ENCODE measurements at places on chromosomes 13 and 19.
A peak's percentile ranks its signal among the peaks of the same experiment; 100 is the strongest.

DNA sequence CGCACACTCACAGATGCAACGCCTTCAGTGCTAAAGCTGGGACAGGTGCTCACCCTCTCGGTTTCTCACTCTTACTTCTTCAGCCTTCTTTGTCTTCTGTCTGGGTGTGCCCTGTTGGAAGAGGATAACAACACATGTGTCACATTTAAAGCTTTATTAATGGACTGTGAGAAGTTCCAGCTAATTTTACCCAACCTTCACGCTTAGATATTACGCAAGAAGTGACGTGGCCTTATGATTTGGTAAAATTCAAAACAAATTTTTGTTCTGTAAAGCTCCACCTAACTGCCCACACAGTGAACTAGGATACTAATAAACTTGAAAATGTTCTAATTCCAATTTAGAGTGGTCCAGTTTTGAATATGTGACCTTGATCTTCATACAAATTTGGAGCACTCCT is 66.7 kb upstream of the LRCH1 start:
- DNase-seq, result no peak

- DNase-seq, result no peak
These were observed 5.6 kb downstream of the INAFM1 start for GRCh38 chr19:47280183-47280797.

GRCh38 chr19:39372047-39372802 is 18.7 kb downstream of the PAF1 start:
- peak; percentile 53 for DNase-seq

DNA sequence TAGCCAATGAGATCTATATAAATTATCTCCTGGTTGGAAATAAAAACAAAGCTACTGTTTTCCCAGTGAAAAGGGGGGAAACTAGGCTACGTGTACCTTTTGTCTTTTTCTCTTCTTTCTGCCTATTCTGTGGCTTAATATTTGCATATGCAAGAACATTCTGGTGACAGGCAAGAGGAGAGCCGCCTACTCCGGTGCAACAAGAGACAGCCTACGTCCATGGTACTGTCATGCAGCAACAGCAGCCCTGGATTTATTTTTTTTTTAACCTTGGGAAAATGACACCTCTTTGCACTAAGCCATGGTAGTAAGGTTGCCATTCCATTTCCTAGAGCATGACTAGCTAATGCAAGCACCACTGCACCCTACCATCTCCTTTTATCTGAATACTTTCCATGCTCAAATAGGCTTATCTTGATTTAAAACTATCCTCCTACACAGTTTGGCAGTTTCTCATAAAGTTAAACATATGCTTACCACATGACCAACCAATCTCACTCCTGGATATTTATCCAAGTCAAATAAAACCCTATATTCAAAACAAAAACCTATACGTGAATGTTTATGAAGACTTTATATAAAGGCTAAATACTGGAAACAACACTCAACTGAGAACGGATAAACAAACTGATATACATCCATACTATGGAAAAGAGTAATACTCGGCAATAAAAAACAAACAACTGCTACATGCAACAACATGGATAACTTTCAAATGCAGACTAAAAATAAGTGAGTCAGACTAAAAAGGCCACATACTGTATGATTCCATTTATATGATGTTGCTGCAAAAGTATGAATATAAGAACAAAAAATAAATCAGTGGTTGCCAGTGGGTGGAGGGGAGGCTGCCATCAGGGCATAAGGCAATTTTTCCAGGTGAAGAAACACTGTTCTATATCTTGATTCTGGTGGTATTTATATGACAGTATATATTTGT is 17.3 kb downstream of the NUFIP1 start:
- DNase-seq, result no peak

GRCh38 chr19:5621311-5621944 is 1.1 kb downstream of the SAFB2 start:
- DNase-seq, result no peak

DNA sequence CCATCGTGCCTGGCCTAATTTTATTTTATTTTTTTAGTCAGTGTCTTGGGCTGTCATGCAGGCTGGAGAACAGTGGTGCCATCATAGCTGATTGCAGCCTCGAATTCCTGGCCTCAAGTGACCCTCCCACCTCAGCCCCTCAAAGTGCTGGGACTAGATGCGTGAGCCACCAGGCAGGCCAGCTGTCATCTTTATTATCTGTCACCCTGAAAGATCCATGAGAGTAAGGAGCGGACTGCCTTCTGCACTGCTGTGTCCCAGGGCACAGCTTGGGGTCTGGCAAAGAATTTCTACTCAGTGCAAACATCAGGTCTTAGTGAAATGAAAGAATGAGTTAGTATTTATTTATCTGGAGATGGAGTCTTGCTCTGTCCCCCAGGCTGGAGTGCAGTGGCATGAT is 9.5 kb upstream of the TLE5 start:
- DNase-seq, result no peak

GRCh38 chr19:35170359-35171061 is 16.0 kb downstream of the FXYD5 start:
- DNase-seq, result no peak

DNA sequence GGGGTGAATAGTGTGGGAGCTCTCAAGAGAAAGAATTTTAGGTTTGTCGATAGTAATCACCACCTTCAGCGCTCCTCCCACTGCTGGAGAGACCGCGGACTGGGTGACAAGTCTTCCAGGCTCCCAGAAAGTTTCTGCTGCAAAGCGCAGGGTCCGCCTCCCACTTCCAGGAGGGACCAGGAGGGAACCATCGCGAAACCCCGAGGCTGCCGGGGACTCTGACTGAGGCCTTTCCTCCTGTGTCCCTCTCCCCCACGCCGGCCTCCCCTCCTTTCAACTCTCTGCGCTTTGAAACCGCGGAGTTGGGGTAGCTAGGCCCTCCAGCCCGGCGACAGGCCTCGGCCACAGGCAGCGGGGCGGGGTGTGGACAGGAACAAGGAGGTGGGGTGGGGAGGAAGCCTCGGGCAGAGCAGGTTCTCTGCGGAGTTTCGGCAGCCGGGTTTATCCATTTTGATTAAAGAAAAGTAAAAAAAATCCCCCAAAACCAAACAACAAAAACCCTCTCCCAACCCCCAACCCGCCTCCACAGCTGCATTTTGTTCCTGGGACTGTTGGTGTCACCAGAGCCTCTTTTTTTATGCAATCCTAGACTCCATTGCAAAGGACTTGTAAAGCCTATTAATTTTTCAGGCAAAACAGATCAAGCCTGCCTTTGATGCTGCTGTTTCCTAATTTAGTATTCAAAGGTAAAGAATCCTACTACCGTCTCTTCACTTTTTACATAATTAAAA is 157.2 kb downstream of the TM9SF2 start:
- DNase-seq, result peak; percentile 53

DNA sequence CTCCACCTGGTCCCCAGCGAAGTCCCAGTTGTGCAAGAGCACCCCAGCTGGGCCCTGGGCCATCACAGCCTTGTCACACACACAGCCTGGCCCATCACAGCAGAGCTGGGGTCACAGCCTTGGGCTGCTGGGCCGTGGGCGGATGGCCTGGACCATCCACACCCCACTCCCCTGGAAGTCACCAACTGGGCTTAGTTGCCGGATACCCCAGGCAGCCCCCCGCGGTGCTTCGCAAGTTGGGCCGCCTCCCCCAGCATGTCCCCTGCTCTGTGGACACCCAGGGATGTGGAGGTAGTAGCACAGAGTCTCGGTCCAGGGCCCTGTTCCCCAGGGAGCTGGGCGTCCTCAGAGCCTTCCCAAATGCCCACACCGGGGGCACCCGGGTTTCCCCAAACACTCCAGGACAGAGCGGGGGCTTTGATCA is 4.5 kb upstream of the ZNF554 start:
- DNase-seq, result no peak

- DNase-seq, result no peak
These were observed 2.5 kb downstream of the CFD start for GRCh38 chr19:861756-862580.

GRCh38 chr19:7476777-7477494 is 11.9 kb downstream of the PEX11G start:
- no peak for DNase-seq

GRCh38 chr13:93227878-93228642 is 1.5 kb downstream of the GPC6 start:
- peak; percentile 79 for DNase-seq

GRCh38 chr13:71018995-71019394 is 848.0 kb downstream of the DACH1 start:
- DNase-seq, result no peak

DNA sequence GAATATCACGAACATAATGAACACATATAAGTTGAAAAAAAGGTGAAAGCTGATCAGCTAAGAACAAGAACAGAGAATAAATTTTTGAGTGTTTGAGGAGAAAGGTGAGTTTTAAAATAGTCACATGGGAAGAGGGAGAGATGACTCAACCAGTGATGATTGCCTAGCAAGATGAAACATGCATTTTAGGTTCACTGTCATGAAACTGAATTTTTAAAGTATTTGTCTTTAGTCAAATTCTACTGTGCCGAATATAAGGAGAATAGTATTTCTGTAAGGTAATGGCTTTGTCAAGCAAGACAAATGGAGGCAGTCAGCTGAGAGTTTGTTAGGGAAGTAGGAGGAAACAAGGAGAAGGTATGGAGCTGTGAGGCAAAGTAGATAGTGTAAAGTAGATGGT is 2557.4 kb downstream of the PCDH9 start:
- no peak for DNase-seq

GRCh38 chr19:22832031-22832762 is at the start of gene ZNF723:
TSS of gene ZNF723 (plus strand) at chr19:22832291. CDS start at chr19:22832380, 89 bp downstream.
- no peak for DNase-seq

DNA sequence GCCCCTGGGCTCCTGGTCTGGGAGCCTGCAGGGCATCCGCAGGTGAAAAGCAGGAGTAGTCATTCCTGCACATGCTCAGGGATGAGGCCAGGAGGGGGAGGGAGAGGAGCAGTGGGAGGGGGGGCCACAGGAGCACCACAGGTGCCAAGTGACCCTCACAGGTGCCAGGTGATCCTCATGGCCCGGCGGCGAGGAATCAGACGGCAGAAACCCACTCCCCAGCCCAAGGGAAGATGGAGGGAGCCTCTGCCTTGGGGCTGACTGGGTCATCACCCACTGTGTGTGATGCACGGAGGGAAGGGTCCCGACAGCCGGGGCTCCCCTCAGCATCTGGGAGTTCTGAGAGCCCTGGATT is 27.4 kb downstream of the SH3GL1 start:
- DNase-seq, result no peak

GRCh38 chr13:35987572-35988513 is 143.3 kb downstream of the DCLK1 start:
- DNase-seq, result no peak

DNA sequence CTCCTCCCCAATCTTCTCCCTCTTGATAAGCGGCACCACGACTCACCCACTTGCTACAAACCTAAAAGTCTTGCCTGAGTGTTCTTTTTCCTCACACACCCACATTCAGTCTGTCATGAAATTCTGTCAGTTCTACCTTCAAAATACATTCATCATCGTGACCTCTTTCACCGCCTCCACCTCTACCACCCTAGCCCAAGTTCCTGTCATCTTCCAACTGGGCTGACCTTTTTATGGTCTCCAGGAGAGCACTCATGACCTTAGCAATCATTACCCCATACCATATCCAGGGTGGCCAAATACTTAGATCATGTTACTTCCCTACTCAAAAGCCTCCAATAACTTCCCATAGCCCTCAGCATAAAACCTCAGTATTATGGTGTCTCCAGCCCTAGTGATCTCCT is 110.4 kb upstream of the TSC22D1 start:
- DNase-seq, result no peak

GRCh38 chr19:33047422-33047821 is 17.3 kb downstream of the RHPN2 start:
- DNase-seq, result no peak

GRCh38 chr19:34082289-34083077 is 89.8 kb upstream of the LSM14A start:
- DNase-seq, result no peak

- peak; percentile 2 for DNase-seq
These were observed 575.6 kb downstream of the DIAPH3 start for GRCh38 chr13:59587971-59588716.

DNA sequence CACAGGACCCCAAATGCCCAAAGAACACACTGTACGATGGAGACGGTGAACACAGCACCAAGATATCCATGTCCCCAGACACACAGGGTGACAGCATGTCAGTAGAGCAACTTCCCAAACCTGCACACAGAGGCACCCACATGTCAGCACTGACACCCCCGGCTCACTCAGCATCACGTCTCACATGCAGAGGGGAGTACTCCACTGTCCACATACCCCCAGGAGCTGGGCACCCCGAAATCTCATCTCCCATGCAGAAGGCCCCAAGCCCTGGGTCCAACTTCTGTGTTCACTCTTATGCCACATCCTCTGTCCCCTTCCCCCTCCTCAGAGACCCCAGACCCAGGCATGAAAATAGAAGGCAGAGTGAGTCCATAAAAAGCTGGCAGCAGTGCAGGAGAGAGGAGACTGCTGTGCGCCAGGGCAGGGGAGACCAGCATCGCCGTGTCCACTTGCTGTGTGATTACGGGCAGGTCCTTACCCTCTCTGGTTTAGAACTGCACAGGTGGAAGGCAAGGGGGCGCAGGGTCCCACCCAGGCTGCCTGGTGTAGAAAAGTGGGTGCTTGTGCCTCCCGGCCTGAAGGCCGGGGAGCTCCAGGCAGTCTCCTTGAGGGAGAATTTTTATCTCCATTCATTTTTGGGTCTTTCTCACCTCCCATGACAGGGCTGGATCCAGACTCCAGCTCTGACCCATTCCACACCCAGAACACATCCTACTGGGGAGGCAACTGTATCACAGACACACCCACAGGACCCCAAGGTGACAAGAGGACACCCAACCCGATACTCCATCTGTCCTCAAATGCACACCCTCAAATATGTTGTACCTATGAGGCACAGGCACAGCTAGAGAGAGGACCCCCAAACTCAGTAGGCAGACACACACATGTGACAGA is 17.0 kb downstream of the ERFL start:
- DNase-seq, result no peak

- DNase-seq, result no peak
These were observed 45.2 kb upstream of the URI1 start for GRCh38 chr19:29896802-29897201.

DNA sequence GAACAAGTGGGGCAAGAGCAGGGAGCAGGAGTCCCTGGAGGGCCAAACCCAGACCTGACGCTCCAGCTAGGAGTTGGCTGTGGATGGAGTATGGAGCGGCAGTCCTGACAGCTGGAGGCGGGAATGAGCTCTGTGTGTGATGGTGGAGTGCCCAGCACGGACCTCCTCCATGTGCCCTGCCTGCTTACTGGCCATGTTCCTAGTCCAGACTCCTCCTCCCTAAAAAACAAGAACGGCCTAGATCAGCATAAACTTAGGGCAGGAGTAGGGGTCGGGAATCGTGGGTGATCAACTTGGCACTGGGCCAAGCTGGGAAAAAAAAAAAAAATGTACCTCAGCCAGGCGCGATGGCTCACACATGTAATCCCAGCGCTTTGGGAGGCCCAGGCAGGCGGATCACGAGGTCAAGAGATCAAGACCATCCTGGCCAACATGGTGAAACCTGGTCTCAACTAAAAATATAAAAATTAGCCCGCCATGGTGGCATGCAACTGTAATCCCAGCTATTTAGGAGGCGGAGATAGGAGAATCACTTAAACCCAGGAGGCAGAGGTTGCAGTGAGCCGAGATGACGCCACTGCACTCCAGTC is 29.5 kb downstream of the LTBP4 start:
- no peak for DNase-seq

- DNase-seq, result no peak
These were observed 19.1 kb downstream of the TMEM150B start for GRCh38 chr19:55305983-55306562.

GRCh38 chr19:29088761-29089160 is 124.2 kb downstream of the UQCRFS1 start:
- no peak for DNase-seq

Data from right renal pelvis (tissue), 4 donors.